ENCODE measurements at places on chromosomes 3 and 15. TPM values are rescaled to one million over a fixed set of nuclear protein-coding genes. Genes with fewer than 3 reads are reported as not detected.

DNA sequence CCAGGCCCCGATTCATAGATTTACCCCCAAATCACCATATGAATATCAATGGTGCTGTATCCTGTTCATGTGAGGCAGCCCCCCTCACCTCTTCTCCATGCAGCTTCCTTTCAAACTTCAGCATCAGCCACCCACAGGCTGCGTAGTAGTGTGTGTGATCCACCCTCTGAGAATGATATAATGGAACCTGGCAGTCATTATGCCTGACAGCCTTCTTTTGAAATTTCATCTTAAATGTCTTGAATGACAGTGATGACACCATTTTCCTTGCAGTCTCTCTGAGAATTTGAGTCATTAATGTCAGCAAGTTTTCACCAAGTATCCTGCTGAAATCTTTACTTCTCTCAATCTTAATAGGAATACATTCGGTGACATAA lies 3.5 kb upstream of the CLRN1 start:
- no peaks in the 10 kb centered on the region for H3K36me3 ChIP-seq
- no peak for DNase-seq
- H3K27me3 ChIP-seq: no peaks in the 10 kb centered on the region
- H3K27ac ChIP-seq: no peak overlapping the region

- H3K4me3 ChIP-seq: peak overlapping the region; percentile 84
- no peak for DNase-seq
- H3K4me1 ChIP-seq: peaks cover 43% of the 10 kb centered on the region
- H3K27me3 ChIP-seq: no peaks in the 10 kb centered on the region
- H3K36me3 ChIP-seq: peaks cover 9% of the 10 kb centered on the region
These were observed 5.2 kb downstream of the TLE3 start for GRCh38 chr15:70092464-70093027.

GRCh38 chr15:83129791-83130190 lies 22.3 kb downstream of the TM6SF1 start:
- H3K27ac ChIP-seq: no peak overlapping the region
- H3K27me3 ChIP-seq: no peaks in the 10 kb centered on the region
- no peak overlapping the region for H3K4me3 ChIP-seq
- no peaks in the 10 kb centered on the region for H3K36me3 ChIP-seq
- no peak for DNase-seq

GRCh38 chr3:152511904-152512303 lies 243.2 kb downstream of the MBNL1 start:
- no peaks in the 10 kb centered on the region for H3K27me3 ChIP-seq
- DNase-seq: no peak
- H3K36me3 ChIP-seq: no peaks in the 10 kb centered on the region
- H3K4me1 ChIP-seq: no peaks in the 10 kb centered on the region
- H3K27ac ChIP-seq: no peak overlapping the region
- no peak overlapping the region for H3K4me3 ChIP-seq

GRCh38 chr3:177983320-177983719 lies 552.9 kb upstream of the KCNMB2 start:
- H3K27me3 ChIP-seq: no peaks in the 10 kb centered on the region
- H3K4me3 ChIP-seq: no peak overlapping the region
- DNase-seq: no peak
- peaks cover 11% of the 10 kb centered on the region for H3K4me1 ChIP-seq
- H3K36me3 ChIP-seq: no peaks in the 10 kb centered on the region

DNA sequence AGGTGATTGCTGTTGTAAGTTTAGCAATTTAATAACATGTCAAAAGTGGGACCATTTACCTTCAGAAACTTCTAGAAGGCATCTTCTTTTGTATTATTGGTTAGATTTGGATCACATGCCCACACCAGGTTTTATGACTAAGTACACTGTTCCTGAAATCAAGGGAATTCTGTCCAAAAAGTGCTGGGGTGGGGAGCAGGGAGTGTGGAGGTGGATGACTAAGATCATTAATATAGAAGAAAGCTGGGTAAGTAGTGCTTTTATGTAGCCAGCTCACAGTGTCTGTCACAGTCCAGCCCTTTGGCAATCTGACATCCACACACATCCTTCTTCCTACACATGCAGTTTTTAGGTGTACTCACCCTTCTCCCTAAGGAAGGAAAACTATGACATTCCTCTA lies 120.0 kb downstream of the TMCO5A start:
- H3K36me3 ChIP-seq: no peaks in the 10 kb centered on the region
- no peaks in the 10 kb centered on the region for H3K27me3 ChIP-seq
- H3K27ac ChIP-seq: no peak overlapping the region
- DNase-seq: no peak
- peaks cover 11% of the 10 kb centered on the region for H3K4me1 ChIP-seq

DNA sequence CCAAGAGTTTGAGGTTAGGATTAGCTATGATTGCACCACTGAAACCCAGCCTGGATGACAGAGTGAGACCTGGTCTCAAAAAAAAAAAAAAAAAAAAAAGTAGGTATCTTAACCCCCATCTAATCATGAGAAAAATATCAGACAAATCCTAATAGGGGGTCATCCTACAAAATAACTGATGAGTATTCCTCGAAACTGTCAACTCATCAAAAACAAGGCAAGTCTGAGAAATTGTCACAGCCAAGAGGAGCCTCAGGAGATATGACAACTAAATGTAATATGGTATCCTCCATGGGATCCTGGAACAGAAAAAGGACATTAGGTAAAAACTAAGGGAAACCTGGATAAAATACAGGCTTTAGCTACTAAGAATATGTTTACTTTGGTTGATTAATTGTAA lies 70.6 kb downstream of the LRRC49 start:
- no peaks in the 10 kb centered on the region for H3K27me3 ChIP-seq
- H3K36me3 ChIP-seq: no peaks in the 10 kb centered on the region
- no peak for DNase-seq
- no peaks in the 10 kb centered on the region for H3K4me1 ChIP-seq

DNA sequence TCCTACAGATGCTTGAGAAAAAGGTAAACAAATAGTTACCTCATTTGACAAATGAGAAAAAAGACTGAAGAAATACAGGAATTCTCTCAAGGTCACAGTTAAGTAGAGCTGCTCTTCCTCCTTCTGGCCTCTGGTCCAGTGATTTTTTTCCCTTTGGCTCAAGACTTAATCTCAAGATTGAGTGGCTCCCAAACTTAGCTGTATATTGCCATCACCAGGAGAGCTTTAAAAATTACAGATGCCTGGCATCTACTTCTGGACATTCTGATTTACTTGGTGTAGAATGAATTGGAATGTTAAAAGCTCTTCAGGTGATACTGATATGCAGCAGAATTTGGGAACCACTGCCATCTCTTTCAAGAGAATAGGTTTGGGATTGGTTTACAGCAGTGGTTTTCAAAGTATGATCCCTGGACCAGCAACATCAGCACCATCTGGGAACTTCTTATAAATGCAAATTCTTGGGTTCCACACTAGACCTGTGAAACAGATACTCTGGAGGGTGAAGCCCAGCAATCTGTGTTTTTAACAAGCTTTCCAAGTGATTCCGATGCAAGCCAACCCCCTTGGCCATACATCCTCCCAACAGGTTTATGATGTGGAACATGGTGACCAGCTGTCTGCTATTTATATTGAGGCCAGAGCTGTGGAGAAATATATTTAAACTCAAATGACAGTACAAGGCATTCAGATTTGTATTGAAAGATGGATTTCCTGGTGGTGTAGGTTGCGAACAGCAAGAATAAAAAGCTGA lies 333.0 kb upstream of the RARB start:
- DNase-seq: no peak
- no peaks in the 10 kb centered on the region for H3K27me3 ChIP-seq
- H3K27ac ChIP-seq: no peak overlapping the region
- H3K36me3 ChIP-seq: no peaks in the 10 kb centered on the region

GRCh38 chr3:45657853-45658252 lies 31.3 kb upstream of the SACM1L start:
- H3K4me3 ChIP-seq: no peak overlapping the region
- H3K27me3 ChIP-seq: no peaks in the 10 kb centered on the region
- H3K27ac ChIP-seq: no peak overlapping the region
- H3K36me3 ChIP-seq: peaks cover 4% of the 10 kb centered on the region
- H3K4me1 ChIP-seq: peaks cover 10% of the 10 kb centered on the region

- H3K27me3 ChIP-seq: no peaks in the 10 kb centered on the region
- H3K36me3 ChIP-seq: no peaks in the 10 kb centered on the region
- no peak for DNase-seq
- no peak overlapping the region for H3K27ac ChIP-seq
- no peak overlapping the region for H3K4me3 ChIP-seq
These were observed 33.0 kb upstream of the APH1B start for GRCh38 chr15:63244399-63244798.

GRCh38 chr15:97504031-97504792 lies 456.3 kb upstream of the ARRDC4 start:
- DNase-seq: no peak
- no peak overlapping the region for H3K27ac ChIP-seq
- H3K4me1 ChIP-seq: 0 out of 2 replicates have a peak, but pooled peaks cover 4% of the 10 kb centered on the region
- no peak overlapping the region for H3K4me3 ChIP-seq
- H3K36me3 ChIP-seq: no peaks in the 10 kb centered on the region

DNA sequence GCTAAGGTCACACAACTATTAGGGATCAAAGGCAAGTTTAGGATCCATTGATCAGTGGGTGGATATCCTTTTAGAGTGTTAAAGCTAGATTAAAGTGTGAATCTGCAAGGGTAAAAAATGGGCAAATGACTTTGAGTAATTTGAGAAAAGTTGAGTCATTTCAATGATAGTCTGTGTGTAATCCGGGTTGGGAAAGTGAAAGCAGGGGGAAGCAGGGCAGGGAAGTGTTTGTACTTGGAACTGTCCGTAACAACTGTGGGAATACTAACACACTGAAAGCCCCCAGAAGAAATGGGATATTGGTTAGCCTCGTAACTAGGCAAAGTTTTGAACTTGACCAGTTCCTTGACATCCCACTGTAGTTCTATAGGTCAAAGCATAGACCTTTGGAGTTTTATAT lies 187.2 kb upstream of the SLITRK3 start:
- no peak overlapping the region for H3K4me3 ChIP-seq
- no peak for DNase-seq
- H3K4me1 ChIP-seq: no peaks in the 10 kb centered on the region
- no peaks in the 10 kb centered on the region for H3K36me3 ChIP-seq
- no peak overlapping the region for H3K27ac ChIP-seq

DNA sequence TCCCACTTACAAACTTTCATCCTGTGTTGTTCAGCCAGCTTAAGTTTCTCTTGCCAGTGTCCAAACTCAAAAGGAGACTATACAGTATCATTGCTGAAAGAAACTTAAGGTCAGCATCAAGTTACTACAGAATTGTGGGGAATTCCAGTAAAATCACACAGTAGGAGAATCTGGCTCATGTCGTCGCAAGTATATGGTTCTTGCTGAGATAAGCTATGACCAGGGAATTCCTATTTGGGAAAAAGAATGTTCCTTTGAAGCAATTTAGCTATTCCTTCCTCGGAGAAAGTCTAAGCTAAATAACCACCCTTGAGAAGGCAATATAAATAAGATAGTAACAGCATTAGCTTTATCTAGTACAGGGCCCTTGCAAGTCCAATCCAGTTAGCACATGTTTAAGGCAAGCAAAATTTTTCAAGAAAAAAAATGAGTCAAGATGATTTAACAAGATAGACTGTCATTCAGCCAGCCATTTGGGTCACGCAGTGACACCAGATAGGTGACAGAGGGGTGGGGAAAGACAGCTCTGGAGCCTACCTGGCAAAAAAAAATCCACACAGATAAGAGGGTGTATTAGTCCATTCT lies 78.2 kb upstream of the THBS1 start:
- H3K27me3 ChIP-seq: no peaks in the 10 kb centered on the region
- H3K4me1 ChIP-seq: no peaks in the 10 kb centered on the region
- no peak overlapping the region for H3K27ac ChIP-seq
- DNase-seq: no peak

DNA sequence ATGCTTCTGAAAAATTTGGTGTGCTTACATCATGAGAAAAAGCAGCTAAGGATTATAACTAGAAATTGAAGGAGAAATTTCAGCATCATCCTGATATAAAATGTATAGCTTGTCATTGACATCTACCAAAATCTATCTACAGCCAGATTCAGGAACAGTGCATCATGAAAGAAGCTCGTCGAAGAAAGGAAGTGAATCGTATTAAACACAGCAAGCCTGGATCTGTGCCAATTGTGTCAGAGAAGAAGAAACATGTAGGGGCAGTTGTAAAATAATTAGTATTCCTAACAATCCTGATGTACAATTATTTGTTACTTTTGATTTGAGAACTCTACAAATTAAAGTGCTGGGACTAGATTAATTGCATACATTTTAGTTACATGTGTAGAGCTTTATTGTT lies 37.2 kb downstream of the AP4E1 start:
- no peaks in the 10 kb centered on the region for H3K4me1 ChIP-seq
- no peak overlapping the region for H3K27ac ChIP-seq
- no peak for DNase-seq

GRCh38 chr15:41334293-41335120 lies 1.8 kb downstream of the NUSAP1 start:
- no peaks in the 10 kb centered on the region for H3K27me3 ChIP-seq
- H3K4me3 ChIP-seq: peak overlapping the region; percentile 85
- H3K36me3 ChIP-seq: no peaks in the 10 kb centered on the region
- H3K4me1 ChIP-seq: peaks cover 22% of the 10 kb centered on the region
- H3K27ac ChIP-seq: peak overlapping the region; percentile 58

DNA sequence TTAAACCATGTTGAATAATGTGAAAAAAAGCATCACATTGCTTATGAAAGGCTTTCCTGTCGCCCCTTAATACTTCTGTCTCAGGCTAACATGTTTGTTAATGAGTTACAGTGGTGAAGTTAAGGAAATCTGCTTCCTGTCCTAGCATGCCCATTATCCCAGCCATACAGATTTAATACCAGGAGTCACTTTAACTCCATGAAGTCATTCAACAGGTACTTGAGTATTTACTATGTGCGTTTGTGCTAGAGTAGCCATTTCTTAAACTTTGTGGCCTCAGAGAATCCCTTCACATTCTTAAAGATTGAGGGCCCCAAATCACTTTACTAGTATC lies 10.1 kb upstream of the SETD5 start:
- no peak overlapping the region for H3K27ac ChIP-seq
- no peaks in the 10 kb centered on the region for H3K4me1 ChIP-seq
- H3K4me3 ChIP-seq: no peak overlapping the region
- DNase-seq: no peak
- H3K27me3 ChIP-seq: no peaks in the 10 kb centered on the region

DNA sequence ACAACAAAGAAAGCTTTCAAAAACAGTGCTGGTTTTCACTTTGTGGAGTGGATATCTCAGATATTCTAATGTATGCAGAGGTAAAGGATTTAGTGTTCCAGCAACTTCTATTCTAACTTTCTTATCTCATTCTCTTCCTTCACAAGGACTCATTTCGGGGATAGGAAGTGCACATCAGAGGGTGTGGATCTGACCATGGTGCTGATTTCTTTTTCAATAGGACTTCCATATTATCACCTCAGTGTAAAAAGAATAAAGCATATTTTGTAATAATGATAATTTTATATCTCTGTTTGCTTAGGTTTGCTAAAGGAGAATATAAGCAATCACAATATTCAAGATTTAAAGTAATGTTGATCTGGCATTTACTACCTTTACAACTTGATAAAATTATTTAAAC lies 12.5 kb upstream of the CADM2 start:
- H3K36me3 ChIP-seq: no peaks in the 10 kb centered on the region
- no peaks in the 10 kb centered on the region for H3K27me3 ChIP-seq
- H3K4me1 ChIP-seq: no peaks in the 10 kb centered on the region
- H3K27ac ChIP-seq: no peak overlapping the region
- H3K4me3 ChIP-seq: no peak overlapping the region

GRCh38 chr3:130934442-130935089 lies 40.7 kb downstream of the ATP2C1 start:
- no peaks in the 10 kb centered on the region for H3K27me3 ChIP-seq
- H3K4me3 ChIP-seq: no peak overlapping the region
- H3K36me3 ChIP-seq: no peaks in the 10 kb centered on the region
- no peak overlapping the region for H3K27ac ChIP-seq

APOD gene
- total RNA-seq: not detected

RHCG gene
- total RNA-seq: 0.60 TPM

ANKUB1 gene
- total RNA-seq: not detected

MYO5A gene
- 10.7 TPM for total RNA-seq

CPOX gene
- total RNA-seq: 30.4 TPM

CLDN16 gene
- total RNA-seq: 0.20 TPM

Measured in PC-9 (cell line).